ENCODE measurements at places on chromosomes 16 and 17.

DNA sequence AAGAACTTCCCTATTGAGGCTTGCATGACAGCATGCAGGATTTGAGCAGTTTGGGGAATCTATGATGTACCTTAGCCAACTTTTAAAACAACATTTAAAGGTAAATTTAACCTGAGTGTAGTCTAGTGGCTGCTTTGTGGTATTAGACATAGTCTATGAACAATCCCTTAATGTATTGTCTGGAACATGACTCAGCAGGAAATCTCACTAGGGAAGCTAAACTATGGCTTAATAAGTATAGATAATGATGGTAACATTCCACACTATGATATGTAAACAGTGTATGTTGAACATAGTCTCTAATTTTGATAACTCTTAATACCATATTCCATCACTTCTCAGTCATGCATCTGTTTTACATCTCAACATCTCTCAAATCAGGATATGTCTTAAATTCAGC, 52.1 kb upstream of the SLC12A3 start:
- DNase-seq: peak; percentile 70

- DNase-seq: no peak
Observed at GRCh38 chr16:9374061-9374460, 282.6 kb downstream of the HAPSTR1 start.

DNA sequence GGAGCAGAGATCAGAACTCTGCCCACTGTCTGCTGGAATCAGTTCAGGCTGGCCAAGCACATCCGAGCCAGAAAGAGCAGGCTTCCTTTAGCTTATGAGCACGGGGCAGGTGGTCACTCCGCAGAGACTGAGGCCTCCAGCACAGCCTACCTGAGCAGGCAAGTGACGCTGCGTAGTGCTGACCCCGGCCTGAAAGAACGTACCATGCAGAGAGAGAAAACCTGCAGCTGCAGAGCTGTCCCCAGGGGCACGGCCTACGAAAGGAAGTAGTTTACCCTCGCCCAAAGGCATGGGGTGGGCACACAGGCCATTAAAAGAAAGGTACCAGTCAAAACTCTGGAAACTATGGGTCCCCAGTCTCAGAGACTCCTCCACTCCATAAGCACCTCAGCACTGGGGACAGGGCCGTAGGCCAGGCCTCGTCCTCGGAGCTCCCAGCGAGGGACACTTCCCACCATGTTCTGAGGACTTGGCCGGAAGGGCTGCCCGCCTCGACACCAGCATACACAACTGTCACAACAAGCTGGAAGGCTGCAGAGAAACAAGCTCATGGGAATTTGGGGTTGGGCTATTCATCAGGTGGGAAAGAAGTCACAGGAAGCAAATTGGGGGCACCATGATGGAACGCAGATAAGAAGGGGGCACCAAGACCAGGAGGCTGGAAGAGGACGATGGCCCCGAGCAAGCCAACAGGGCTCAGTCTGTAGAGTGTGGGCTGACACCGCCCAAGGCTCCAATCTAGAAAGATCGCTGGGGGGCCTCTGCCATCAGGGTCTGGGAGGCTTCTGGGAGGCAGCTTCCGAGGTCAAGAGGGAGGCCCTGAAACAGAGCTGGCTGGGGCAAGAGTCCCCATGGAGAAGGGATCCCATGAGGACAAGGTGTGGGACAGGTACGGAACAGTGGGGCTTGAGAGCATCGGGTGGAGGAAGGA, 21.2 kb downstream of the MEAK7 start:
- DNase-seq: no peak

DNA sequence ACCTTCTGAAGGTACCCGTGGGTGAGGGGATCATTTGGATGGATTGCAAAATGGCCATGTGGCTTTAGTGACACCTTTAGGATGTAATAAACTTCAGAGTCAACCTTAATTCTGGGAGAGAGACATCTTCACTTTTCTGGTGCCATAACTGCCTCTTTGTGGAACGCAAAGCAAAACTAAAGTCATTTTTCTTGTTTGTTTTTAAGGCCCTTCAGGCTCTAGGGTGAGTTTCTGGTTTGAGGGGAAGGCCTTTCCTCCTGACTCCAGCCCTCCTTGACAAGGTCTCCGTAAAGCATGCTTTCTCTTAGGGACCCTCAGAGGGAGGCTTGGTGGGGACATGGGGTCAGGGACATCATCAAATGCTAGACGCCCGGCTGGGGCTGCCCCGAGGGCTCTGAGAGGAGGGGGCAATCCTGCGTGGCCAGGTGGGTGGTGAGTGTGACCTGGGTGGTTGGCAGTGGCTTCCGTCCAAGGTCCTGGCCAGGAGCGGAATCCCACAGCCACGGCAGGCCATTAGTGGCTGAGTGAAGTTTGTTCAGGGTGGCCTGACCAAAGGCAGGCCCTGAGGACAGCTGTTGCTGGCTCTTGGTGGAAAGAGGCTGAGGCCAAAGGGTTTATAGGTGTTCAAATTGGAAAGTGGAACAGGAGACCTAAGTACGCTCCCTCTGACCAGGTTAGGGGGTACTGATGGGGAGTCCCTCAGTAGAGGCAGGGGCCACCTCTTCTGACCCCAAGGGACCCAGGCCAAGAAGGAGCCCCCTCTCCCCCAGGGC, 112.2 kb downstream of the METRNL start:
- DNase-seq: no peak
